Spleen (tissue), 13 donors: ENCODE measurements at places on chromosomes 1 and 21.
A peak's percentile ranks its signal among the peaks of the same experiment; 100 is the strongest.

DNA sequence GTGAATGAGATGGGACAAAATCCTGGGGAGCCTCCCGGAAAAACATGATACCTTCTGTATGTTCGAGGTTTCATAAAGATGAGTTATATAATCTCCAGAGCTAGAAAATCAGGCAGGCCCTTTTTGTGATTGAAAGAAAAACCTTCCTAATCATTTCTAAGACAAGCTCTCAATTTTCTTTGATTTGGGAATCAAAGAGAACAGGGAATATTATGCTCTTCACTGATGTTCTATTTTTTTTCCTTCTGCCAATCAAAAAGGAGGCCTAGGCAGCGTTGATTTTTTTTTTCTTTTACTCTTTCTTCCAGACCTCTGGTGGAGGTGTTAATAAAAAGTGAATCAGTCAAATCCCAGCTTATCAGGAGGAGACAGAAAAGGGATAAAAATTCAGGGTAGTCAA lies 34.5 kb downstream of the DIRAS3 start:
- DNase-seq: no peak

DNA sequence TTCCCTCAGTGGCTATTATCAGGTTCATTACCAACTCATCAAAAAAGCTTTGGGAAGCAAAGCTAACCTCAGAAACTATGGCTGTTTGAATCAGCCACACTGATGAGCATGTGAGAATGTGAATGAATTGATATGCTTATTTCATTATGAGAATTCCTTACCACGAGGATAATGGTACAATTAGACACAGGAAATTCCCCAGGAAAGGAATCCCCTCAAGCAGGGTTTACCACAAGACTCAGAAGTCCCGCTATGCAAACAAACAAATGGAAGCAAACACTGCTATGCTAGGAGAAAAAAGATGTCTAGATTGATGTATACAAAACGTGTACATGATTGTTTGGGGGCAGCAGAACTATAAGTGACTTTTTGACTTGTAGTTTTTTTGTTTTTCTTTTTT lies 205.0 kb downstream of the HMCN1 start:
- DNase-seq: no peak

GRCh38 chr1:228084797-228085196 lies 2.3 kb downstream of the ARF1 start:
- DNase-seq: peak; percentile 47

GRCh38 chr1:112296908-112297307 lies 99.1 kb upstream of the CTTNBP2NL start:
- no peak for DNase-seq

DNA sequence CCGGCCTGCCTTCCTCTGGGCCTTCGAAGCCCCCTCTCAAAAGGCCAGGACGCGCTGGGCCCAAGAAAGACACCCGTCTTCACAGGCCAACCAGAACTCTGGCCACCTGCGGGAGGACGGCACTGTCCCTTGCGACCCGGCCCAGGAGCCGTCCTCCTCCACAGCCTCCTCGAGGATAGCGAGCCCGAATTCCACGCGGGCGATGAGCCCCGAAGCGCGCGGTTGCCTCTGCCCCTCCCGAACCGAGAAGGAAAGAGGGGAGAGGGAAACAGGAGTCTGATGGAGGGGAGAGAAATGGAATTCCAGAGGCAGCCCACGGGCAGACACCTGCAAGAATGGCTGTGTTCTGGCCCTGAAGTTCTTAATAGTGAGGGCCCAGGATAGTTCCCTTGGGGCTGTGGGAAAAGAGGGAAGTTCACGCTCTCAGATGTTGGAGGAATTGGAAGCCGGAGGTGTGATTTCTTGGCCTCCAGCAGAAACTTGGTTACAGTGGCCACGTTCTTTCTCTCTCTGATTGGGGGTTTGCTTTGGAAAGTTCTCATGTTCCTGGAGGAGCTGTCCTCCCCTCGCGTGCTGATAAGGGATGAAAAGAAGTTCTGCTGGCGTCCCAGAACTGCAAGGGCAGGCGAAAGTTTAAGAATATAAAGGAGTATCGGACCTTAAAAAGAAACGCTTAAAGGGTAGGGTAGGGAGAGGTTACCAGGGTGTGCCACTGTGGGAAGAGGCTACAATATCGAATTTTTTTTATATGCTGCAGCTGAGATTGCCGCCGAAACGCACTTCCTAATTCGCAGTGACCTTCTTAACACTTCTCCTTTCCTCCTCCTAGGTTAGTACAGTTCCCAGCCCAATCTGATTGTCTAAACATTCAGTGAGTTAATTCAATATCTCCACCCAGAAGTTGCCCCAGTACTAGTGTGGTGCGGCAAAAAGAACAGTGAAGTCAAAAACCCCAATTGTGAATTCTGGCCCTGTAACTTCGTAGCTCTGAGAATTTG lies 5.8 kb upstream of the SLC44A5 start:
- peak; percentile 74 for DNase-seq

DNA sequence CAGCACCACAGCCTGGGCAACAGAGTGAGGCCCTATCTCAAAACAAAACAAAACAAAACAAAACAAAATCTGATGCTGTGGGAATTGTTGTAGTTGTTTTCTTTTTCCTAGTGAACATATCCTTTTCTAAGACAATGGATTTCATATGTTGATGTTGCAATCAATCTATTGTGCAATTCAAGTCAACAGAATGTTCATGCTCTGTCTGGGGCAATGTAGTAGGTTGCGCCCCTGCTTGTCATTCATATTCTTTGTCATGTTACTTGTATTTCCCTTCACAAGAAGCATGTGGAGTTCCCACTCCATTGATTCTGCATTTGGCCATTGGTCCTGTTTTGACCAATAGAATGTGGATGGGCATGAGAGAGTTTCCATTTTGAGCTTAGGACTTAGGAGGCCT lies 223.9 kb downstream of the DUSP10 start:
- DNase-seq: no peak

DNA sequence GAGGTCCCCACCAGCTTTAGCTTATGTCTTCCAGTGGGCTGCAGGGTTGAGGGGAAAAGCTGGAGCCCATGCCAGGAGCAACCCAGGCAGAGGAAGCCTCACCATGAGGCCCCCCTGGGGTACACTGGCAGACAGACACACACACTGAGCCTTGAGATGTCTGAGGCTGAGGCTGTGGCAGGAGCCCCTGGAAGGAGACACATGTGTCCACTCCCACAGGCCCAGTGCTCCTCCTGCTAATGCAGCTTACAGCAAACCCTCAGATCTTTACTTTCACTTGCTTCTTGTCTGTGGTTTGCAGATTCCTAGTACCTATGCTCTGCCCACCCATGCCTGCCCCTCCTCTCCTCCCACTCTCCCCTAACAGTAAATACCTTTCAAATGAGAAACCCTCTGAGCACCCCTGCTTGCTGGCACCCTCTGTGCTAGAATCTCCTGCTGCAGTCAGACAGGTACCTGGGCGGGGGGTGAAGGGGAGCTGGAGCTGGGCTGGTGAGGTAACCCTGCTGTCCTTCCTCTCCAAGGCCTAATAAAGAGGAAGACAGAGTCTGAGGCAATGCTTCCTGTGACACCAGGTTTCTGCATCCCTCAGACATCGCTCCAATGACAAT lies 63.4 kb upstream of the NEK2 start:
- peak; percentile 86 for DNase-seq

GRCh38 chr1:165531021-165531420 lies 12.8 kb upstream of the LRRC52 start:
- no peak for DNase-seq

- no peak for DNase-seq
These were observed 1.5 kb upstream of the CD48 start for GRCh38 chr1:160713161-160713560.
